Substantia nigra (tissue), 51 donors: ENCODE measurements at places on chromosomes 7 and 10.

GRCh38 chr7:158291998-158292397 lies 295.6 kb downstream of the PTPRN2 start:
- DNase-seq: no peak

- DNase-seq: no peak
Observed at GRCh38 chr7:138768241-138768640, 29.6 kb upstream of the TMEM213 start.

DNA sequence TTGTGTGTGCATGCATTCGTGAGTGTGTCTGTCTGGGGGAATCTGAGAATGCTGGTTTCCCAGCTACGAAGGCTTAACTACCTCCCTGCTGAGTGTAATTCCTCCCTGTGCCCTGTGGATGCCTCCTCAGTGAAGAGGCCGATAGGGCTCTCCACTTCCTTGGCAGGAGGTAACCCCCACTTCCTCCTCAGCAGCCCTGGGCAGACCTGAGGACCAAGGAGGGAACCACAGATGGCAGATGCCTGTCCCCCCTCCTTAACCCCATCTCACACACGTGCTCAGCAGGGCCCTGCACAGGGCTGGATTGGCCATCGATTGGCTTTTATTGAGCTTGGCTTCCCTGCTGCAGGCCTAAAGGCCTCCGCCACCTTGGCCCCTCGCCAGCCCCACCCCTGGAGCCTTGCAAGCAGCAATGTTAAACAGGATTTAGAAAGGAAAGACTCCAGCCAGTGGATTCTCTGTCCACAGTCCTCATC lies 45.6 kb upstream of the LRRC4 start:
- DNase-seq: peak; percentile 23

- DNase-seq: no peak
Observed at GRCh38 chr10:123687758-123688157, 21.6 kb downstream of the GPR26 start.

GRCh38 chr10:24009115-24009514 lies 199.8 kb upstream of the KIAA1217 start:
- DNase-seq: no peak

GRCh38 chr10:48457949-48458661 lies 146.8 kb downstream of the ARHGAP22 start:
- DNase-seq: no peak

- no peak for DNase-seq
Observed at GRCh38 chr10:121683816-121684215, 85.6 kb upstream of the FGFR2 start.

- DNase-seq: no peak
Observed at GRCh38 chr7:26673271-26673670, 191.1 kb downstream of the SKAP2 start.

DNA sequence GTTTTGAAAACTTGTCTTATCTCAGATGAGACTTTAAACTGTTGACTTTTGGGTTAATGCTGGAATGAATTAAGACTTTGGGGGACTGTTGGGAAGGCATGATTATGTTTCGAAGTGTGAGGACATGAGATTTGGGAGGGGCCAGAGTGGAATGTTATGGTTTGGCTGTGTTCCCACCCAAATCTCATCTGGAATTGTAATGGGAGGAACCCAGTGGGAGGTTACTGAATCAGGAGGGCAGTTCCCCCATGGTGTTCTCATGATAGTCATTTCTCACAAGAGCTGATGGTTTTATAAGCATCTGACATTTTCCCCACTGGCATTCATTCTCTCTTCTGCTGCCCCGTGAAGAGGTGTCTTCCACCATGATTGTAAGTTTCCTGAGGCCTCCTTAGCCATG lies 13.8 kb upstream of the POT1 start:
- DNase-seq: no peak

GRCh38 chr7:50957855-50958254 lies 175.2 kb upstream of the GRB10 start:
- no peak for DNase-seq

GRCh38 chr10:131207176-131207575 lies 104.3 kb downstream of the TCERG1L start:
- no peak for DNase-seq

- DNase-seq: no peak
Observed at GRCh38 chr7:134571746-134572461, 23.0 kb downstream of the AKR1B15 start.

GRCh38 chr7:55448526-55448925 lies 83.4 kb downstream of the LANCL2 start:
- DNase-seq: no peak

DNA sequence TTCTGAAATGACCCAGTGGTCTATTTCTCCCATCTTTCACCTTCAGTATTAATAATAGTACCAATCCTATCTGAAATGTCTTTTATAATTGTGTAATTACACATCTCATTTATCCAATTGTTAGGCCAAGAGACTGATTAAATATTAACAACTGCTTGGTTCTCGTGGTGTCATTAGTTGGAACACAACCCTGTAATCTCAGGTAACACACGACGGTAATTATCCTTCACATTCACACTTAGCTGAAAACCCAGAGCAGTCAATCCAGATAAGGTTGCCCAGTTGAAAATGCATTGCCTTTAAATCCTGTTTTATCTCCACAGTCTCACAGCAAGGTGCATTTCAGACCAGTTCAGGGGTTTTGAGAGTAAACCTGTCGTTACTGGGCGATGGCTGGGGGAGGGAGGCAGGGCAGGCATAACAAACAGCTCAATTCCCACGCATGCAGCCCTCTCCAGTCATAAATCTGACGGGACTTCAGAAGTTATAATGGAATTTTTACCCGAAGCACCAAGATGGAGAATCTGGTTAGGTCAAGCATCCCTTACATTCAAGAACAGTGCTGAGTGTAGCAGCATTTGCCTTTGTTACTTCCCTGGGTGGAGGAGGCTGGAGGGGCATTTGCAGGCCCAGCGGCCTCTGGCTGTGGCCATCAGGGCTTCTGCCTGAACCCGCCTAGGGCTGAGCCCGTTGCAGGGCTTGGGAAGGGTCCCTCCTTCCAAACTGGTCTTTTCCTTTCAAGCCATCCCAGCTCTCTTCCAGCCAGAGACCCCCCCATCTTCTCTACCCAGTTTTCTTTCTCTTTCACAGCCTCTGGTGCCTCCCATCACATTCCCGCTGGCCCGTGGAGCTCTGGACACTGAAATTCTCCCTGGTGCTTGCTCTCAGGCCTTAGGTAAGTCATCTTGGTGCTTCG lies 201.0 kb upstream of the LYZL2 start:
- no peak for DNase-seq

DNA sequence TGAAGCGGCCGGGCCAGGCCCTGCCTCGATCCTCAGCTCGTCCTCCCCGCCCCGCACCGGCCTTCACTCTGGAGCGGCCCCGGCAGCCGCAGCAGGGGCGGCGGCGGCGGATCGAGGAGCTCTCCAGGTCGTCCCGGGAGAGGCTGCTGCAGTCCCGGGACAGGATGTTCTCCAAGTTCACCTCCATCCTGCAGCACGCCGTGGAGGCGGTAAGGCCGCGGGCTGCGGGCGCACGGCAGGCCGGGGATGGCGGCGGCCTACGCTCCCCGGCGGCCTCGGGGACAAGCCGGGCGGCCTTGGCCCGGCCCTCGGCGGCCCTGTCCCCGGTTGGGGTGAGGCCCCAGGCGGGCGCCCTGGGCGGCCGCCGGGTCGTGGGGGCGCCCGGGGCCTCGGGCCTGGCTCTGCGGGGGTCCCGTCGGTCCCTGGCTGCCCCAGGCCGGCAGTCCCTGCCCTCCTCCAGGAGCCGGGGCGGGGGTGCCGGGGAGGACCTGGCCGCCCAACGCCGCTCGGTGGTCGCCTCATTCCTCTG lies 399 bp downstream of the FHIP2A start:
- peak; percentile 72 for DNase-seq

- DNase-seq: no peak
Observed at GRCh38 chr10:3875842-3876235, 90.8 kb upstream of the KLF6 start.

DNA sequence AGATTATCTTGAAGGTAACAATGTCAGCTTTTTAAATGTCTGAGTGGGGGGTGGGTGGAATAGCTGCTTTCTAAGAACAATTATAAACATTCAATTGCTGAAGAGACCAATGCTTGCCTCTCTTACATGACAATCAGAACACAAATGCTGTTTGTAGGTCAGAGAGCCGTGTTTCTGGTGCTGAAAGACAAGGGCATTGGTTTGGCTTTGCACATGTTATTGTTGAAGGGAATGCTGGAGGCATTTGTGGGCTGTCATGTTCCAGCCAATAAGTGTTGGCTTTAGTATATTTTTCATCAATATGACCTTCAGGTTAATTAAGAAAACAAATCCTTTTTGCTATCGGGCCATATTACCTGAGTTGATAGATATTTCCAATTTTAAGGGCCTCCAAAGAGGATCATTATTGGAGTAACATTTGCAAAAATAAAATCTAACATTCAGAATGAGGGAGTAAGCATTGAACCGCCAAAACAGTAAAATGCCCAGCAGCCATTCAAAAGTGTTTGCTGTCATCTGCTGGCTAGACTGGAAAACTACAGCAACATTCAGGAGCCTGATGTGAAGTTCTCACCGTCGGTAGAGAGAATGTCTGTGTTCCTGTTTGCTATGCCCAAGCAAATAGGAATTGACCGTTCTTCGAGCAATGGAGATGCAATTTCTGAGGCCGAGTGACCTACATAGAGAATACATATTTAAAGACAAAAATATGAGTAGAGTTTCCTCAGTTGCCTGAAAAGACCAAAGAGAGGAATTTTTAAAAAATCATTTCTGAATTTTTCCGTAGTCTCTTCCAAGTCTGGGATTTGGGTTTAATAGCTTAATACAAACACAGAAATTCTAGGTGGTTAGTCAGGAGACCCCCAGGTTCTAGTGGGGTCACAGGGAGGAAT lies 118.9 kb downstream of the APBB1IP start:
- no peak for DNase-seq

DNA sequence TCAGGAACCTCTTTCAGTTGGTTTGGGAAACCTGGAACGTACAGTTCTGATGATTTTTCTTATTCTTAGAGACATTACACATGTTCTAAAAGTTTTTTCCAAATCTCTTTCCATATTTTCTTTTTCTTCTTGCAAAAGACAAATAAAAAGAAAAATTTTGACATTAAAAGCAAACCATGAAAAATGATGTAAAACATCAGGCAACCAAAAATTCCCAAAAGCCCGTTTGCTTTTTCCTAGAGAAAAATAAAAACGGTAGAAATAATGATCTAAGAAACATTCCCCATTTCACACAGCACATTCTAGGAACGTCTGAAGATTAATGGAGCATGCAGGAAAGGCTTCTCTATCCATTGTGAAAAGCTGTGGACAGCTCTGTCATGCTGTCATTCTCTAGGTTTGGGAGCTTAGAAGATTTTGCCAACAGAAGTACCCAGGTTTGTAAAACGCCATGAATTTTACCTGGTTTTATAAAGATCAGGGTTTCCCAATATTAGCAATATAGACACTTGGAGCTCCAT lies 11.2 kb upstream of the PRTFDC1 start:
- DNase-seq: no peak
